ENCODE measurements at places on chromosomes 7 and 10. TPM values are rescaled to one million over a fixed set of nuclear protein-coding genes. Genes with fewer than 3 reads are reported as not detected.

Gene ANXA8
- total RNA-seq: not detected

Gene GIMAP7
- 16.2 TPM for total RNA-seq

Gene GBX1
- total RNA-seq: not detected

Gene GRM3
- total RNA-seq: not detected

Gene PLCE1
- total RNA-seq: under 0.01 TPM

Gene NKX1-2
- total RNA-seq: not detected

Gene HMX3
- not detected for total RNA-seq

Gene PIP
- total RNA-seq: not detected

Gene RBM33
- total RNA-seq: 27.5 TPM

Gene SP8
- not detected for total RNA-seq

Gene MOGAT3
- total RNA-seq: not detected

Gene RARRES2
- total RNA-seq: 0.09 TPM

Gene ADAM12
- total RNA-seq: 4.2 TPM

Gene GJC3
- total RNA-seq: 0.09 TPM

Gene HIBADH
- 36.0 TPM for total RNA-seq

Gene RAMP3
- not detected for total RNA-seq

Gene FAM24B
- total RNA-seq: 9.7 TPM

Gene ACTL6B
- total RNA-seq: not detected

Gene SLC18A3
- under 0.01 TPM for total RNA-seq

Gene VAX1
- not detected for total RNA-seq

Gene KCNIP2
- 0.27 TPM for total RNA-seq

Gene SLIT1
- total RNA-seq: not detected

Gene ANAPC16
- total RNA-seq: 37.5 TPM

Gene PVRIG
- not detected for total RNA-seq

Gene TEX36
- total RNA-seq: not detected

Gene ETV1
- total RNA-seq: 5.4 TPM

Gene SPDYE6
- not detected for total RNA-seq

Gene GRID1
- total RNA-seq: 0.09 TPM

Gene PAX4
- total RNA-seq: not detected

Gene AOAH
- not detected for total RNA-seq

Gene RBP4
- not detected for total RNA-seq

Gene SLC39A12
- under 0.01 TPM for total RNA-seq

Gene PPP1R17
- total RNA-seq: not detected

Gene OR6V1
- not detected for total RNA-seq

Gene FXYD4
- not detected for total RNA-seq

Gene TRIM50
- not detected for total RNA-seq

Measured in endothelial cell of coronary artery (primary cell).